ENCODE measurements at places on chromosomes 4 and X. TPM values are rescaled to one million over a fixed set of nuclear protein-coding genes. Genes with fewer than 3 reads are reported as not detected.

The CXCL3 gene
- 1.2 TPM for total RNA-seq

The STOX2 gene
- total RNA-seq, result 42.3 TPM

The BST1 gene
- 2.8 TPM for total RNA-seq

The LRP2BP gene
- 10.8 TPM for total RNA-seq

The CDS1 gene
- 9.4 TPM for total RNA-seq

The MAGEA2B gene
- not detected for total RNA-seq

The AASDH gene
- 41.8 TPM for total RNA-seq

The ZMAT1 gene
- total RNA-seq, result 7.5 TPM

DNA sequence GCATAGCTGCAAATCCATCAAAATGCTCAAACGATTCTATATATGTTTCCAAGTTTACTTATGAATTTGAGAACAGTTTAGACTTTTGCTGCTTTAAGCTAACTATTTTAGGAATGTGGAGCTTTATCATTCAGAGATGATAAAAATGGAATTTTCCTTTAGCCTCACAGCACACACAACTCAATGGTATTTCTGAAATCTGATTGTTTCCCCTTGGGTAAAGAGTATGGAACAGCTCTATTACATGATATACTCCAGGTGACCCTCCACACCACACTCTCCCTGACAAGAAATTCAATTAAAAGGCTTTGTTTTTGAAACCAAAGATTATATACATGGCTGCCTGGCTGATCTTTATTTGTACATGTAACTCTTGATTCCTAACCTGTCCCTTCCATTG is 120.0 kb downstream of the LUZP4 start:
- DNase-seq, result no peak

- no peak for DNase-seq
Measured at GRCh38 chrX:76555816-76556215, 128.3 kb downstream of the MAGEE1 start.

GRCh38 chrX:107849747-107850421 is 24.2 kb downstream of the MID2 start:
- no peak for DNase-seq

DNA sequence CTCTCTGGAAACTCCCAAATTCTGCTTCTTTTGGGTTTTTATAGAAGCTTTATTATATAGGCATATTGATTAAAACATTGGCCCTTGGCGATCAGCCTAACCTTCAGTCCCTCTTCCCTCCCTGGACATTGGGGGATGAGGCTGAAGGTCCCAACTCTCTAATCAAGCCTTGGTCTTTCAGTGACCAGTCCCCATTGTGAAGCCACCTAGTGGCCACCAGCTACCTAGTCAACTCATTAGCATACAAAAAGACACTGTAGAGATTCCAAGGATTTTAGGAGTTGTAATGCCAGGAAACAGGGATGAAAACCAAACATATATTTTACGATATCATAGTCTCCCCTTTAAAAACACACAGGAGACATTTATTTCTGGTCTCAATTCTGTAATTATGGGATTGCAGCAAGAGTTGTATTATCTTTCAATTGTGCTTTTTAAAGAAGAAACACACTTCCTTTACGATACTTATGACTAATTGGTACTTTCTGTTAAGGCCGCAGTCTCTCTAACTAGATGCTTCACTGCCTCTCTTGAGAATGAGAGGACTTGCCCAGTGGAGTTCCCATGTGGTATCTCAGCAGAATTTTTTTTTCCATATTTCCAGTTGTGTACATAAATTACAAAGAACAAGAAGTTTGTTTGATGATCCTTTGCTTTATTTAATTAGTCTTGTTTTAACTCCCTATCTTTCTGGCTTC is 58.2 kb downstream of the WDR17 start:
- DNase-seq, result no peak

DNA sequence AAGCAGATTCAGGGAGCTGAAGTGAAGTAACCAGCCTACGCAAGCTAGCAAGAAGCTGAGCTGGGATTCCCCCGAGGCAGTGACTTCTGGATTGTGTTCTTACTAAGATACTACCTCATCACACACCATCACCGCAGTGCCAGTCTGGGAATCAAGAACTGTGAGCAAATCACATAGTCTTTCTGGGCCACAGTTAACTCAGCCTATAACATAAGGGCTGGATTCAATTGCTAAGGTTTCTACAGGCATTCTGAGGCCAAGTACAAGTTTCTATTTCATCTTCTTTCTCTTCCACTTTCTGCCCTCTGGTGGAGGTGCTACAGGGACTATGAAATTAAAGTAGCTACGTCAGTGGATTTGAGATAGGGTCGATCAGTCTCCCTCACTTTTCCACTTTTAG is 1.4 kb upstream of the CORIN start:
- DNase-seq, result no peak

- no peak for DNase-seq
Measured at GRCh38 chrX:123993326-123993725, 31.8 kb downstream of the STAG2 start.

DNA sequence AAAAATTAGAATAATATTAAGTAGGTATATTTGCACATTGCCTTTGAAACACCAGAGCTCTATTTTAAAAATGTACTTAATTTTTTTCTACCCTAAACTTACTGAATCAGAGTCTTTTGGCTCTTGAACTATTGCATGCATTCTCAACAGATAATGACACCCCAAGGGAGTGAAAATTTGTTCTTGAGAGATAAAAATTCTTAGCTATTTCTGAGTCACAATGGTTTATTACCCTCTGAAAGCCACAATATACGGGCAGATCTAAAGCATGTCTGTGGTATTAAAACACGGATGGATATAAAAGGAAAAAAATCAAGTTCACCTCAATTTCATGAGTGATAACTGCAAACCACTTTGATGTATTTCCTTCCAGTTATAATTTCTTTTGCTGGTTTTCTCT is 636.3 kb upstream of the FTHL17 start:
- DNase-seq, result no peak

GRCh38 chrX:145773006-145773405 is 44.6 kb upstream of the SLITRK2 start:
- no peak for DNase-seq

GRCh38 chr4:80202741-80203553 is 5.6 kb downstream of the PRDM8 start:
- DNase-seq, result no peak

GRCh38 chrX:124239911-124240310 is 92.5 kb upstream of the TEX13D start:
- no peak for DNase-seq

GRCh38 chrX:133726211-133726630 is 259.2 kb downstream of the GPC3 start:
- no peak for DNase-seq

DNA sequence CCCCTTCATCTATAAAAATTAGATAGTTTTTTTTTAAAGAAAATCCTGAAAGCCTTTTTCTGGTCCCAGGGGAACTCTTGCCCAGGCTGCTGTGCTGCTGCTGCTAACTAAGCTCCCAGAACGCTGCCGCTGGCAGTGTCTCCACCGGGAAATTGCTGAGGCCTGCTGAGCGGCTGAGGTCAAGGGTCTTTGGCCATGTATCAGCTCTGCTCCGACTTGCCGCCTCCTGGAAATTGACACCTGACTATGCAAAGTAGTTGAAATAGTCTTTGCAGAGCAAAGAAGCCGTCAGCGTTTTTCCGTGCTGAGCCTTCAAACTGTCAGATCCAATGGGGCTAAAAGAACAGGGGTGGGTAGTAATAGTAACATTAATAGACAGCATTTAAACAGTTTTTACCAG is 839 bp downstream of the QDPR start:
- DNase-seq, result peak; percentile 16

DNA sequence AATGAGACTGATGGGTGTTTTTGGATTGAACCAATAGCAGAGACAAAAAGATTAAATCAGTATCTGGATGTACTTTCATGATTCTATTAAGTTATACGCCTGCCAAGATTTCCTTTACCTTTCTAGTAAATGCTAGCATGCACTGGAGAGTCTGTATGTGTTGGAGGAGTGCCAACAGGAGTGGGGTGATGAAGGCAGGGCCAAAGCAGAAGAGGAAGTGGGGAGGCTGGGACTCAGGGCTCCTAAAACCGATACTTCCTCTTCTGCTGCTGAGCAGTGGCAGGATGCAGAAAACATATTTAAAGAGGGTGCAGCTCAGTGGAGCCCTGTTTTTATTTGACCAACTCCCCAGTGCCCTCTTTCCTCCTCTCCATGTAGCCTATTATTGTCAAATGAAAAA is 5.6 kb downstream of the CYSLTR1 start:
- no peak for DNase-seq

GRCh38 chr4:78987683-78988082 is 48.4 kb upstream of the PAQR3 start:
- no peak for DNase-seq

GRCh38 chr4:49032440-49033161 is 46.5 kb downstream of the CWH43 start:
- DNase-seq, result peak; percentile 8

GRCh38 chr4:38531141-38531727 is 132.8 kb upstream of the KLF3 start:
- no peak for DNase-seq

DNA sequence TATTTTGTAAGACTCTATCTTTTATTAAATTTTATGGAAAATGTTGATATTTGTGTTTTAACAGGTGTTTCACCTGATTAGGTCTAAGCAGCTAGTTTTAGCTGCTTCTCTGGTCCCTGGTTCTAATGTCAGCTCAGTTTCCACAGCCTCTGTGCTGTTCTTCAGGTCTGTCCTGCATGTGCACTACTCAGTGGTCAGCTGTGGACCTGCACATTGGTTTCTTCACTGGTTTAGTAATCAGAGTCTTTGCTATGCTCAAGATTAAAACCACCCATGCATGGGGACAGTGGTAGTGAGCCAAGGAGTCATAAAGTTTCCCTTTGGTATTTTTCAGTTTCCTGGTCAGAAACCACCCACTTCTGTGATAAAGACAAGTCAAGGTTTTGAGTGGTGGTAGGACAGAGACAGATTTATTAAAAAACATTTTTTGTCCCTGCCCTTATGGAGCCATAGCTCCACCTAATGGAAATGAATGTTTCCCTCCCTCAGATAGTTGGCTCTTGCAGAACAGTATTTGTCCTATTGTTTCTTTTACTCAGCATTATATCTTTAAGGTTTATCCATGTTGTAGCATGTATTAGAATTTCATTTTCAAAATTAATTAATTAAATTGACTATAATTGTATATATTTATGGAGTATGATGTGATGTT is 36.8 kb upstream of the VBP1 start:
- no peak for DNase-seq

GRCh38 chr4:188387179-188387791 is 248.0 kb downstream of the TRIML1 start:
- DNase-seq, result no peak

- DNase-seq, result no peak
Measured at GRCh38 chr4:152044331-152045036, 283.7 kb upstream of the GATB start.

DNA sequence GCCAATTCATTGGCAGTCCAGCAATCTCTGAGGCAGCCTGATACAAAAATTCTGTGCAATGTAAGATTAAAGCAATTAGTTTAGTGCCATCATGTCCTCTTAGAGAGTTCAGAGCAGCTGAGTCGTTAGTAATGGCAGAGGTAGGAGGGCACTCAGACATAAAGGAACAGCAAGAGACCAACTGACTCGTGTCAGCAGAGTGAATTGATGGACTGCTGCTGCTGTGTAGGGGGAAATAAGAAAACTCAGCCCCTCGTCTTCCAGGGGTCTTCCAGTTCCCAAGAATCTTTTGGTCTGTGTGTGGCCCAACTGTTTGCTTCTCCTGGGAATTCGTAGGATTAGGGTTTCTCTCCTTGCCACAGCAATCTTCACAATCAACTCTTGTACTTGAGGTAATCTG is 100.9 kb downstream of the TTC29 start:
- DNase-seq, result no peak

GRCh38 chrX:149312988-149313387 is 192.1 kb downstream of the IDS start:
- DNase-seq, result no peak

- DNase-seq, result no peak
Measured at GRCh38 chrX:28625223-28625622, 38.0 kb downstream of the IL1RAPL1 start.

GRCh38 chr4:15958562-15958961 is 4.4 kb downstream of the FGFBP2 start:
- DNase-seq, result no peak

DNA sequence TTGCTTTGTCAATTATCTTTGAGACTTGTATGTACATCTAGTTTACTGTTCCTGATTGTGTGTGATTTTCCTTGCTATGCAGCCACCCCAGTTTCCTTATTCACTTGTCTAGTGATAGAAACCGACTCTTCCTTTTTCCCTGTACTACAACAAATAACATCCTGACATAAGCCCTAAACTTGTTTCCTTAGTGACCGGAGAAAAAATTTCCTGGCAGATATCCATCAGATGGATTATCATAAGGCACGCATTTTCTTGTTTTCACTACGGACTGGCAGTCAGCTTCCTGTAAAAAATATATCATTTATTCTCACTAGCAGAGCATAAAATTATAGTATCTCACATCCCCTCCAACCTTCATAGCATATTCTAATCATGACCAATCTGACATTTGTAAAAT is 410.7 kb downstream of the CENPC start:
- DNase-seq, result no peak

DNA sequence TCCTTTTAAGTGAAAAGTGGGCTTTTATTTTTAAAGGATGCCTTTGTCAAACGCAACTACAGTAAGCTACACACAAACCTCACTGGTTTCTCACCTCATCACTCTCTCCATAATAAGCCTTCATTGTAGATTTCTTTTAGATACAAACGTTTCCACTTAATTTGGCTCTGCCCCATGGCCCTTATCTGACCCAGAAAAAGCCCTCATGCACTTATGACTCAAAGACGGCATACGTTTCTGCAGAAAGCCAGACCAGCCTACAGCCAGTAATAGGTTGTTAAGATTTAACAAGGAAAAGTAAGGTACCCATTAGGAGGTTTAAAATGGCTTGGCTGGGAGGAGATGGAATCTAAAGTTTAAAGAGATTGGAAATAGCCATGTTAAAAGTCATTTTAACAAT is 914.6 kb upstream of the INTU start:
- no peak for DNase-seq

DNA sequence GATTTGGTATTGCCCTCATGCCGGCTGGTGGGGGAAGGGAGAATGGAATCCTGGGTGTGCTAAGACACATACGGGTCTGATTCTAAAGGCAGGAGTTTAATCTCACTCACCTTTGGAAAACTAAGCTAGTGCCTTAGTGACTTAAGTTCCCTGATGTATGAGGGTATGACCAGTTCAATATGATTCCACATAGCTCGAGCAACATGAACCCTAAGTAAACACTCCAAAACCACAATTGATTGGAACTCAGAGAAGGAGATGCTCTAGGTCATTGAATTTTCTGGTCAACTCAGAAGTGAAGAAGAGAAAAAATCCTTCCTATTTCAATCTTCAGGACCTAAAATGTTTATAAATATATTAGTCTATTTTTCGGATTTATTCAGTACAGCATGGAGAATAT is 420.1 kb upstream of the INTU start:
- DNase-seq, result no peak

DNA sequence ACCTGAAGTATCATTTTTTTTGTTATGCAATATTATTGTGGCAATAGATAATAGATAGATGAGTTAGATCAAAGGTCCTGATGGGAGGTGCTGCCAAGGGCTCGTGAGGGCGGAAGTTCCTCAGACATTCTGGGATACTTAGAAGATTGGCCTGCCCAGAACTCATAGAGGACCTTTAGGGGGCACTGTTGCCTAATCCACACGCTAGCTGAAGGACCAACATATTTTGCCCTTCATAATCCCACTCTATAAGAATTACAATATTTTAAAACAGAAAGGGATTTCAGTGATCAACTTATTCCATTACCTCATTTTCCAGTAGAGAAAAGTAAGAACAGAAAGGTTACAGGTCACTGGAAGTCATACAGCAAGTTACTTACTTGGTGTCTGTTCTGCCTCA is 22.9 kb upstream of the COX7B2 start:
- no peak for DNase-seq

Data from occipital lobe (tissue), 3 donors.